Fibroblast of skin of back (primary cell): ENCODE measurements at places on chromosomes 7 and 10.
A peak's percentile ranks its signal among the peaks of the same experiment; 100 is the strongest.

- DNase-seq = no peak
Measured at GRCh38 chr7:146645383-146645976, 528.9 kb downstream of the CNTNAP2 start.

DNA sequence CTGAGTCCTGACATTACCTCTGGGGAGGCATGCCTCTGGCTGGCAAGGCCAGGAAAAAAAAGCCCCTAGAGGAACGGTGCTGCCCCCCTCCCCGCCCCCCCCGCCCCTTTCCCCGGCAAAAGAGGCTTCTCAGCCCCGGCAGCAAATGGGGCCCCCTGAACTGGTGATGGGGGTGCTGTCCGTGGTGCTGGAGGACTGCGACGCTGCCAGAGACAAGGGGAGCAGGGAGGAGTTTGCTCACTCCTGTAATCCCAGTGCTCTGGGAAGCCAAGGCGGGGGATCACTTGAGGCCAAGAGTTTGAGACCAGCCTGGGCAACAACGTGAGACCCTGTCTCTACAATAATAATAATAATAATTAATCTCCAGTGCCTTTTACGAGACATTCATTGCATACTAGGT, 23.7 kb downstream of the SRRM3 start:
- DNase-seq = peak; percentile 27

GRCh38 chr7:36784991-36785940, 61.0 kb upstream of the AOAH start:
- DNase-seq = peak; percentile 12

- DNase-seq = no peak
Measured at GRCh38 chr10:27436710-27437109, 67.4 kb upstream of the RAB18 start.

- DNase-seq = no peak
Measured at GRCh38 chr7:122206985-122207384, 62.9 kb upstream of the AASS start.

DNA sequence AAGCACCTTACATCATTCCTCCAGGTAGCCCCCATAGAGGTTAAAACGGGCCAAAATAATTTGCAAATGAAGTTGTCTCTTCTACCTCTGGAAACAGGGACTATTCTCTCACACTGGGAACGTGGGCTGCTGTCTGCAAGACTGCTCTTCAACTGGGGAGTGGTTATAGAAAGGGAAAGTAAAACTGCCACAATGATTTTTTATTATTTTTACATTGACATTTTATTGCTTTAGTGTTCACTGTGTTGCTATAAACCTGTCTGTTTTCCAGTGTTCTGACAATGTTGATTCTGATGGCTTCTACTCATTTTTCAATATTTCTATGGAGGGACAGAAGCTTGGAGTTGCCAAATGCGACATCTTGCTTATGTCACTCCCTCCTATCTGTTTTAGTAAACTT, 115.1 kb upstream of the ANTXRL start:
- no peak for DNase-seq

- DNase-seq = no peak
Measured at GRCh38 chr10:6231146-6231545, 28.4 kb downstream of the PFKFB3 start.

DNA sequence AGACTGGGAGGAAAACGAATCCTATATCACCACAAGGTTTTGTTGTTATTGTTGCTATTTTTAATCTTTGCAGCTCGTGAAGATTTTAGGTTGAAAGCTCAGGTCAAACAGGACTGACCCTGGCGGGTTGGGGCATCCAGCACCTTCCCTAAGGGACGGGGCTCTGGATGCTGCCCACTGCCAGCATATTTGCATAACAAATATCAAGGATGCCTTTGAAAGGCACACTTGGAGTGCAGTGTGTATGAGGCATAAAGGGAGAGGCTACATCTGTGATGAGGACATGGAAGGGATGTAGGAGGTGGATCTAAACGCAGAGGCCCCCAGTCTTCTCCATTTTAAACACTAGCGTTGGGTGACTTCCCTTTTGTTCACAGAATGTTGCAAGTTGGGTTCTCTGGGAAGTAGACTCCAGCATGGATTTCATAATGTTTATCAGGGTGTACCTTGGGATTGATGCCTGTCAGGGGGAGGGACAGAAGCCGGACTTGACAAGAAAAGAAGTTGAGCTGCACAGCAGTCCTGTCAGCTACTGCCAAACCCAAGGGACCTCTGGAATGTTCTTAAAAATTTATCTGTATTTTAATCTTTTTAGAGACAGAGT, 181.1 kb upstream of the IMMP2L start:
- no peak for DNase-seq

GRCh38 chr7:6284055-6284400, 11.6 kb upstream of the CYTH3 start:
- peak; percentile 69 for DNase-seq

- DNase-seq = no peak
Measured at GRCh38 chr10:110150046-110150445, 57.4 kb upstream of the MXI1 start.

DNA sequence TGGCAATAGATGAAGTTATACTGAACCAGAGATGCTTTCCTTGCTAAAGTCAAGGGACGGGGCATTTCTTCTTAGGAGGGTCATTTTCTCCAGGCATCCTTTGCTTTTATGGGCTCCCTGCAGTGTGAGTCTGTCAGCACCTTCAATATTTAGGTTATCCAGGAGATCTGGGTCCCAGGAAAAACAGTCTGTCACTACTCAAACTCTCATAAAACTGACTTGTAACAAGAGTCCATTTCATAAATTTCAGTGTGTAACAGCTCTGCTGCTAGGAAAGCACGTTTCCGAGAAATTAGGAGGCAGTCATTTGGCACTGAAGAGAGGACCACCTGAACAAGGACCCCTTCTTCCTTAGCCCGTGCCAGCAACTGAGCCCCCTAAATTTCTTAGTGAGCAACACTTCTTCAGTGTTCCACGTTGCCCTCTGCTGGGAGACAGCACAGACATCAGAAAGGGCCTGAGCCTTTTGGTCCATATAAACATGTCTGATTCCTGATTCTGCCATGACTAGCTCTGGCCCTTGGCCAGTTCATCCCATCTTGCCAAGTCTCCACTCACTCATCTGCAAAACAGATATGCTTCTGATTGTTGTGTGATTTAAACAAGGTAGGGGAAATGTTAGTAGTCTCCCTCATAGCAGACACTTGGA, 7.2 kb downstream of the GCC1 start:
- DNase-seq = peak; percentile 20

GRCh38 chr7:19397911-19398310, 252.7 kb upstream of the FERD3L start:
- DNase-seq = peak; percentile 81

GRCh38 chr10:18142151-18142550, 1.9 kb downstream of the CACNB2 start:
- DNase-seq = no peak

- DNase-seq = peak; percentile 72
Measured at GRCh38 chr7:73892003-73892999, 31.3 kb downstream of the TMEM270 start.

DNA sequence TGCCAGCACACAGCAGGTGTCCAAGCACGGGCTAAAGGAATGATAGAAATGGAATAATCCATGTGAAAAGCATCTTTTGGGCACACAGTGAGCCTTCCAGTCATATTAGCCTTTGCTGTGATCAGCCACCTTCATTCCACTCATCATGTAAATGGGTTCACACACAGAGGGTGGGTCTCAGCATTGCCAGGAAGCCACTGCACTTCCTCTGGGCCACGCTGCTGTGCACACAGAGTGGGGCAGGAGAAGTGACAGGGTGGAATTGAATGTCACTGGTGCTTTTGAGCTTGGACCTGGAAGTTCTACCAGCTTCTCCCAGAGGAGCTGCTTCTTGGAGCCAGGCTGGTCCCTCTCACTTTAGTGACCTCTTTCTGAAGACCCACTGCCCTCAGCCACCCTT, 203.5 kb downstream of the USP6NL start:
- DNase-seq = no peak

GRCh38 chr10:28910956-28911355, 233.6 kb downstream of the BAMBI start:
- peak; percentile 91 for DNase-seq

- no peak for DNase-seq
Measured at GRCh38 chr10:82245906-82246560, 371.0 kb downstream of the NRG3 start.

GRCh38 chr7:65338346-65338745, 35.3 kb upstream of the ZNF92 start:
- no peak for DNase-seq

DNA sequence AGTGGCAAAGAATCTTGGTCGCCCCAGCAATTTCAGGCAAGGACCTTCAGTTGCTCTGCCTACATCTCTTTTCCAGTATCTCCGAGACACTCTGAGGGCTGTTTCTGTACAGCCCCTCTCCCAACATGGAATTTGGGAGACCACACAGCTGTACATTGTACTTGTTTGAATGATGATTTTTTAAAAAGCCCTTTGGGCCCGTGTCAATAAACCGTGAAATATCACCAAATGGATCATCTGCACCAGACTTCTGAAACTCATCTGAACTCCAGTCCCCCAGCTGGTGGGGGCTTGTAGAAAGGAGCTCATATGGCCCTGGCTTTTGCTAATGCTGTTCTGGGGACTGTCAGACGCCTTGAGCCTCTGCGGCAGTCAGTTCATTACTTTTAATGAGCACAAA, 374.9 kb downstream of the BBS9 start:
- DNase-seq = no peak

DNA sequence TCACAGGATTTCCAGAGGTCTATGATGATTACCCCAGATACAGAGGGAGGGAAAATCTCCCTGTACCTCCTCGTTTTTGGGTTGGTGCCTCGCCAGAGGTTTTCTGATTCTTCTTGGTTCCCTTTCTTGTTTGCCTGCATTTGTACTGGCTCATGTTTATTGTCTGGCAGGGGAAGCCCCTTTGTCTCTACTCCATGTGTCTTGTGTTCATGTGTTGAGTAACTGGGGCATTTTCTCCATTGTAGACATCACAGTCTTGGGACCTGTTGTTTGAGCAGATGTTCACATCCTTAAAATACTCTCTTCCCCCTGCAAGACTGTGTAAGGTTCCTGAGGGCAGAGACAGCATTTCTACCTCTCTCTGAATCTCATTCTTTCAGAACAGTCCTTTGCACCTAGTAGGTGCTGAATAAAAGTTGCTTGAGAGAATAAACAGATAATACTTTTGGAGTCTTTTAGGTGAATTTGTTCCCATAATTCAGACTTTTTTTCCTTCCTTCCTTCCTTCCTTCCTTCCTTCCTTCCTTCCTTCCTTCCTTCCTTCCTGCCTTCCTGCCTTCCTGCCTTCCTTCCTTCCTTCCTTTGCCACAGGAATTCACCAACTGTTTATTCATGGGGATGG, 25.1 kb downstream of the CDK14 start:
- no peak for DNase-seq

- DNase-seq = no peak
Measured at GRCh38 chr10:30744106-30744505, 114.6 kb upstream of the LYZL2 start.

DNA sequence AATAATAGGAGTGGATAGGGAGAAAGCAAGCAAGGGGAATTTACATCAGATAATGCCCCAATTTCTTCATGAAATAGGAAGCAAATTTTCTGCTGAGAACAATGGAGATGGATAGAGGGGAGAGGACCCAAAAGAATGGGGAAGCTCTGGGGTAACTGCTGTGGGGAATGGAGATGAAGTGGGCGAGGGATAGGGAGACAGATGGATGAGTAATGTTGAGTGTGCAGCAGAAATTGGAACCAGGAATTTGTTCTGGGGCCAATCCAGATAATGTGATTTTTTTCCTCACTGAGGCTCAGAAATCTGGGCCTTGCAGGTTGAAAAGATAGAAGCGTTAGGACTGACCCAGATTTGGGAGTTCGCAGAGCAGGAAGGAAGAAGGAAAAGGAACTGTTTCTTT, 24.5 kb upstream of the MRC1 start:
- DNase-seq = peak; percentile 67

GRCh38 chr10:71761541-71762113, 11.7 kb downstream of the VSIR start:
- no peak for DNase-seq

- DNase-seq = no peak
Measured at GRCh38 chr7:153382641-153383101, 623.1 kb downstream of the ACTR3B start.

DNA sequence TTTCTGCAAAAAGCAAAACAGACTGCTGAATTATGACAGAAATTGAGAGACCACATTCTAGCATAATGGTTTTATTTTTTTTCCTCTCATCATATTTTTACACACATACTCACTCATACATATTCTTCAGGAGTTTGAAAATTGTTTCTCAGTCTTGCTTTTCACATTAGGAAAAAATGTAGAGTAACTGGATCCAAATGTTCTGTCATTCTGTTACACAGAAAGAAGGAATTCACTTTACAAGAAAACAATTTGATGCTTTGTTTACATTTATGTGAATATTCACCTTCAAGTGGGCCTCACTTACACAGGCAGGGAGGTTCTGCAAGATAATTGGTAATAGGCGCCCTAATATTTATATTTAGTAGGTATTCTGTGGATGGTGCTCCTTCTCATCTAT, 82.0 kb downstream of the ARL4A start:
- no peak for DNase-seq
